B cell (primary cell): ENCODE measurements at places on chromosomes 4 and X.

DNA sequence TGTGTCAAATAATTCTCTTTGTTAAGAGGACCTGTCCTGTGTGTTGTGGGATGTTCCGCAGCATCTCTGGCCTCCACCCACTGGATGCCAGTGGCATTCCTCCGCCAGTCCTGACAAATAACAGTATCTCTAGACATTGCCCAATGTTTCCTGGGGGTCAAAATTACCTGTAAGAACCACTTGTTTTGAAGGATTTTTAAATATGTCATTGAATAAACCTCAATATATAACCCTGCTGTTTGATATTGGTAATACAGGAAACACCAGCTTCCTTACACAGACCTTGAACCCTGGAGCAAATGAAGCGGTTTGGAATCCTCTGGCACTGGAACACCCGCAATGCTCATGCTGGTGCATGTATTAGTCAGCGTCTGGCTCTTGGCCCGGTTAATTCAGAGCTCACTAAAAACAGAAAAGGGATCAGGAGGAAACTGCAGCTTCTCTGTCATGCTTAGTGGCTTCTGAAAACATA lies 101.3 kb downstream of the TBL1X start:
- no peak for DNase-seq

DNA sequence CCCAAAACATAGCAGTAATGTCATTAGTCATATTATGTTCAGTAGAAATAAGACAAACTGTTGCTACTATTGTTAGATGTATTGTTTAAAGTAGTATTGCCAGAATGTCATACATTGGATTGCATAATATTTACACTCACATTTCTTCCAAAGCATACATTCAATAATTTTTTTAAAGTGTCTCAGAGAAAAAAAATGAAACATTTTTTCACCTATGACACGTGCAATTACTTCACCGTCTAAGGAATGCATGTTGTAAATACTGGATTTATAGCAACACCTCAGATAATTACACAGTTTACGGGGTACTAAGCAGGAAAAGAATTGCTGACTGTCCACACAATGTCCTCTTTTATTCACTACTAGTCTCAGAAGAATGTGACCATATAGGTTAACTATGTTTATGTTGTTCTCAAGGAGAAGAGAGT lies 162.1 kb downstream of the PCDH18 start:
- DNase-seq: no peak

- DNase-seq: no peak
Observed at GRCh38 chrX:53321230-53321942, 40.0 kb upstream of the IQSEC2 start.

DNA sequence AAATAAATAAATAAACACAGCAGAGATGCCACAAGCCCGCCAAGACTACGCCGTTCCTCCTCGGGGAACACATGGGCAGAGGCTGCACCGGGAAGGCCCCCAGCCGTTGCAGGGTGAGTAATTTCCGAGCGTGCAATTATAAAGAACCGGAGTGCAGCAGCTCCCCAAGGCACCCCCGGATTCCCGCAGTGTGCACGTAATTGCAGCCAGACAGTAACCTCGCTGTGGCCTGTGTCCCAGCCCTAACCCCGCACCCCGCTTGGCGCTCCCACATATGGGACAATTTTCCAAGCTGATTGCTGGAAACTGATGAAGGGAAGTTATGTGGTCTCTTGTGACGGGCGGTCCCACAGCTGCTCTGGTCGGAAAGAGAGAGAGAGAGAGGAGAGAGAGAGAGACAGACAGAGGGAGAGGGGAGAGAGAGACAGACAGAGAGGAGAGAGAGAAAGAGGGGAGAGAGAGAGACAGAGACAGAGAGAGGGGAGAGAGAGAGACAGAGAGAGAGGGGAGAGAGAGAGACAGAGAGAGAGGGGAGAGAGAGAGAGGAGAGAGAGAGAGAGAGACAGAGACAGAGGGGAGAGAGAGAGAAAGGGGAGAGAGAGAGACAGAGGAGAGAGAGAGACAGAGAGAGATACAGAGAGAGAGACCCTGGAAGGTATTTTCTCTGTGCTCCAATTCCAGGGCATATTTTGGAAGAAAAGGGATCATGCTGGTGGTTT lies 275.4 kb downstream of the SHOX start:
- DNase-seq: no peak

- peak; percentile 32 for DNase-seq
Observed at GRCh38 chr4:173531086-173531965, 1.3 kb upstream of the HAND2 start.

DNA sequence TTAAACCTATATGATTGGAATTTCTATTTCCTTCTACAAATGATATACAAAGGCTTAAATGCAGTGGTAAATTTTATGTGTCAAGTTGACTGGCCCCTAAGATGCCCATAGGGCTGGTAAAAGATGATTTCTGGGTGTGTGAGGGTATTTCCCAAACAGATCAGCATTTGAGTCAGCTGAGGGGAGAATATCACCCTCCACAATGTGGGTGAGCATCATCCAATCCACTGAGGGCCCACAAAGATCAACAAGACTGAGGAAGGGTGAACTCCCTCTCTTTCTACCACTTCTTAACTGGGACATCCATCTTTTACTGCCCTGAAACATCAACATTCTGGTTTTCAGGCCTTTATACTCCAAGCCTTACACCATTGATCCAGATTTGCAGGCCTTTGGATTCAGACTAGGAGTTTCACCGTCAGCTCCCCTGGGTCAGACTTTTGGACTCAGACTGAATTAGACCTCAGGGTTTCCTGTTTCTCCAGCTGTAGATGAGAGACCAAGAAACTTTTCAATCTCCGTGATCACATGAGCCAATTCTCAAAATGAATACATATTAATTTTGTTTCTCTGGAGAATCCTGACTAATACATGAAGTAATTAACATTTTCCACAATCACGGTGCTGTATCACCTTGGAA lies 1020.7 kb upstream of the SLIT2 start:
- DNase-seq: no peak

DNA sequence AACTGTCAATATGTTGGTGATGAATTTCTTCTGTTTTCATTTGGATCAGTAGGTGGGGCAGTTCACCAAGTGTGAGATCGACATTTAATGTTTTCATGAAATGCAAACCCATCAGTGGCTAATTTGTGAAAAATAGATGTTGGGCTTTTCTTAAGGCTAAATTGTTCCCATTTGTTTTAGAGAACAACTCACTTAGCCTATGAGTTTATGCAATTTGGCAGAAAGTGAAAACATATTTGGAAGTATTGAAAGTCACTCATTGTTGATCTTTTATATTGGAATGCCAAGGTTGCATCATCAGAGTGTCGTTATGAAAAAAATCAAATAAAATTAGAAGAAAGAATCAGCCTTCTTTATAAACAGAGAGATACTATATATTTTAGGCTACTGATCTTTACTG lies 132.4 kb downstream of the RPA4 start:
- no peak for DNase-seq

GRCh38 chrX:136322064-136322463 lies 21.3 kb downstream of the ADGRG4 start:
- DNase-seq: no peak

GRCh38 chr4:119142833-119143232 lies 7.2 kb downstream of the MYOZ2 start:
- no peak for DNase-seq

DNA sequence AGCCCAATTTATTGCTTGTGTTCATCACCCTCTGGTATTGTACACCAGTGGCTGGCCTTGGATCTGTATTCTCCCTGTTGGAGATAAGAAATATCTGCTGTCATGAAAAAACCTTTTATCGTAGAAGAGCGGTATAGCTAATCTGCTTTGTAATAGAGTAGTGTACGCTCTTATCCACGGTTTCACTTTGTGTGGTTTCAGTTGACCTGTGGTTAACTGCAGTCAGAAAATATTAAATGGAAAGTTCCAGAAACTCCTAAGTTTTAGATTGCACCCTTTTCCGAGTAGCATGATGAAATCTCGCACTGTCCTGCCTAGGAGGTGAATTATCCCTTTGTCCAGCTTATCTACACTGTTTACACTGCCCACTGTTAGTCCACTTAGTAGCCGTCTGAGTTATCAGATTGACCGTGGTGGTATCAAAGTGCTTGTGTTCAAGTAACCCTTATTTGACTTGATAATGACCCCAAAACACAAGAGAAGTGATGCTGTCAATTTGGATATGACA lies 42.4 kb downstream of the KDM6A start:
- no peak for DNase-seq
